ENCODE measurements at places on chromosomes 6 and 20. TPM values are rescaled to one million over a fixed set of nuclear protein-coding genes. Genes with fewer than 3 reads are reported as not detected.

FNDC11 gene
- total RNA-seq: 1.8 TPM

PDE10A gene
- total RNA-seq: 9.6 TPM

ADGRF1 gene
- total RNA-seq: 5.6 TPM

- H3K36me3 ChIP-seq: no peaks in the 10 kb centered on the region
- no peak overlapping the region for H3K27ac ChIP-seq
- no peaks in the 10 kb centered on the region for H3K27me3 ChIP-seq
- H3K4me1 ChIP-seq: no peaks in the 10 kb centered on the region
- no peak for DNase-seq
These were observed 10.9 kb upstream of the TDRD6 start for GRCh38 chr6:46676604-46677313.

DNA sequence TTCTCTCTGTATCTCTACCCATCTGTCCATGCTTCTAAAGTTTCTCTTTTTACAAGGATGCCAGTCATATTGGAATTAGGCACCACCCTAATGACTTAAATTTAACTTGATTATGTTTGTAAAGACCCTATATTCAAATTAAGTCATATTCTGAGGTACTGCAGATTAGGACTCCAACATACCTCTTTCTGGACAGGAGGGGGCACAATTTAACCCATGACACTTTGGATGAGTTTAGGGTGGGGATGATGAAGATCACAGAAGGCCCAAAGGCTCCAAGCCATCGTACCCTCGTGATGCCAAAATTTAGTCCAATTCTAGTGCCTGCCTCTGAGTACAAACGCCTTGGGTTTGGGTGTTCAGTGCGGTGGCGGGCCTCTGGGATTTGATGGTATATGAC lies 15.0 kb upstream of the NKX2-2 start:
- DNase-seq: no peak
- H3K36me3 ChIP-seq: no peaks in the 10 kb centered on the region
- H3K27me3 ChIP-seq: peaks cover 10% of the 10 kb centered on the region
- no peak overlapping the region for H3K27ac ChIP-seq

GRCh38 chr6:119791736-119792135 lies 442.2 kb upstream of the MAN1A1 start:
- H3K36me3 ChIP-seq: no peaks in the 10 kb centered on the region
- DNase-seq: no peak
- no peaks in the 10 kb centered on the region for H3K27me3 ChIP-seq
- H3K4me3 ChIP-seq: no peak overlapping the region
- no peak overlapping the region for H3K27ac ChIP-seq

- peaks cover 3% of the 10 kb centered on the region for H3K4me1 ChIP-seq
- no peak overlapping the region for H3K4me3 ChIP-seq
- no peak overlapping the region for H3K27ac ChIP-seq
- H3K27me3 ChIP-seq: no peaks in the 10 kb centered on the region
These were observed 28.6 kb upstream of the PCMTD2 start for GRCh38 chr20:64226686-64227580.

- no peak overlapping the region for H3K27ac ChIP-seq
- H3K4me3 ChIP-seq: no peak overlapping the region
- peaks cover 28% of the 10 kb centered on the region for H3K36me3 ChIP-seq
- no peaks in the 10 kb centered on the region for H3K4me1 ChIP-seq
These were observed 15.6 kb downstream of the NSFL1C start for GRCh38 chr20:1450926-1451491.

DNA sequence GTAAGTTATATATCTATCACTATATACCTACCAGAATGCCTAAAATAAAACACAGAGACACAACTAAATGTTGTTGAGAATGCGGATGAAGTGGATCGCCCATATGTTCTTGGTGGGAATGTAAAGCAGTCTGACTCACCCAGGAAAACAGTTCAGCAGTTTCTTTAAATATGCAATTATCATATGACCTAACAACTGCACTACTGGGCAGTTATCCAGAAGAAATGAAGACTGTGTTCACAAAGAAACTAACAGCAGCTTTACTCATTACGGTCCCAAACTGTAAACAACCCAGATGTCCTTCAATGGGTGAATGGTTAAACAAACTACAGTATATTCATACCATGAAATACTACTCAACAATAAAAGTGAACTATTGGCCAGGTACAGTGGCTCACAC lies 14.3 kb upstream of the ZC3H12D start:
- H3K27ac ChIP-seq: no peak overlapping the region
- H3K36me3 ChIP-seq: no peaks in the 10 kb centered on the region
- no peak overlapping the region for H3K4me3 ChIP-seq
- no peaks in the 10 kb centered on the region for H3K27me3 ChIP-seq
- H3K4me1 ChIP-seq: no peaks in the 10 kb centered on the region

- no peak overlapping the region for H3K4me3 ChIP-seq
- H3K27me3 ChIP-seq: no peaks in the 10 kb centered on the region
- DNase-seq: no peak
- no peaks in the 10 kb centered on the region for H3K36me3 ChIP-seq
- H3K27ac ChIP-seq: no peak overlapping the region
These were observed 19.5 kb downstream of the SYTL3 start for GRCh38 chr6:158669145-158670035.

DNA sequence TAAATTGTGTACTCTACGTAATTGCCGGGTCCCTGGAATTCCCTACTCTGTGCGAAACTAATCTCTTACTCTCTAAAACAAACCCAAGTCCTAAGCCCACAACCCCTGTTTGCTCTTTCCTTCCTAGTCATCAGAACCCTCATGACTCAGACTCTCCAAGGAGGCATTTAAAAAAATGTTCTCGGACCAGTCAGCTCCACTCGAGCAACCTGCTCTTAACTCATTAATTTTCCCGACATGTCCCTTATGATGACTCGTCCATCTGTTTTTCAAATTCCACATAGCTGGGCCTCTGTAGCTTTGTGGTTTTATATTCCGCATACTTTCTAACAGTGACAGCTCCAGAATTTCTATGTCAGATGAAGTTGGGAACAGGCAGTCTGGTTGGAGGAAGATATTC lies 2.6 kb upstream of the MUC22 start:
- H3K27ac ChIP-seq: no peak overlapping the region
- no peaks in the 10 kb centered on the region for H3K27me3 ChIP-seq
- no peak for DNase-seq
- H3K36me3 ChIP-seq: no peaks in the 10 kb centered on the region
- H3K4me3 ChIP-seq: no peak overlapping the region
- H3K4me1 ChIP-seq: no peaks in the 10 kb centered on the region

DNA sequence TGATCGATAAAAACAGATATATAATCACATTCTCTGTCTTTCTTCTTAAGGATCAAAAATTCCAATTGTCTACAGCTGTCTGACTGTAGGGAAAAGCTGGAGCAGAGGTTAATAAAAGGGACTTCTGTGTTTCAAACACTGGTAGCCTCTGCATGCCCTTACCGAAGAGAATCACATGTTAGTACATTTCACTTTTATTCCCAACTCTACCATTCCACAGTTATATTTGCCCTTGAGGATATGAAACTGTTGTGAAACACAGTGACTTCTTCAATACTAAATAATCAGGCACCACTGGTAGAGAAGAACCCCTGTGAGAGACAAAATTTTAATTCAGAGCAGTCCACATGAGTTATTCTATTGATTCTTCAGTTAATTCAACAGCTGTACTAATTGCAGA lies 1187.3 kb upstream of the CITED2 start:
- H3K4me1 ChIP-seq: no peaks in the 10 kb centered on the region
- H3K27ac ChIP-seq: no peak overlapping the region
- no peaks in the 10 kb centered on the region for H3K36me3 ChIP-seq

DNA sequence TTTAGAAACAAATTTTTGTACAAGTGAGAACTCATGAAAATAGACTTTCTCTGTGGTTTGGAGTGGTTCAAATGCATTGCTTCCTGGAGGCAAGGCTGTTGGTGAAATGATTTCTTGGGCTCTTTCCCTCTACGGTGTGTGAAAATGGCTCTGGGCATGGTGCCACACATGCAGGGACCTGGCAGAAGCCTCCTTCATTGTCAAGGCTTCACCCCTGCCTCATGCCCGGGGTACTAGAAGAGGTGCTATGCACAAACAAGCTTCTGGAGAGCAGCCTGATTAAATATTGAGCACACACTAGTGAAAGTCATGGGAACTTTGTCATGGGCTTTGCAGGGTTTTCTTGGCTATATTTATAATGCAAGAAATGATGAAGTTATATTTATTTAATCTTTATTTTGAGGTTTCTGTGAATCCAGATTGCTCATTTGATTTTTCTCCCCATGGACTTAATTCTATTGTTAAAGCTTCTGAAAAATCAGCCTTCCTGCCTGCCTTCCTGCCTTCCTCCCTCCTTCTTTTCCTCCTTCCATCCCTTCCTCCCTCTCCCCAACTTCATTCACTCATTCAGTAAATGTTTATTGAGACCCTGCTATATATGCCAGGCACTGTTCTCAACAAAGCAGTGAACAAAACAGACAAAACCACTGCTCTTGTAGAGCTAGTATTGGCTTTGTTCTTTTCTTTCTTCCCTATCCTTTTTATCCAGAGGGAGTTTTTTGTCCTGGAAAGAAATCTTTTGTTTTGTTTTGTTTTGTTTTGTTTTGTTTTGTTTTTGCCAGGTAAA lies 21.0 kb downstream of the C6orf89 start:
- H3K4me1 ChIP-seq: peaks cover 3% of the 10 kb centered on the region
- no peaks in the 10 kb centered on the region for H3K36me3 ChIP-seq
- no peaks in the 10 kb centered on the region for H3K27me3 ChIP-seq
- no peak overlapping the region for H3K4me3 ChIP-seq

DNA sequence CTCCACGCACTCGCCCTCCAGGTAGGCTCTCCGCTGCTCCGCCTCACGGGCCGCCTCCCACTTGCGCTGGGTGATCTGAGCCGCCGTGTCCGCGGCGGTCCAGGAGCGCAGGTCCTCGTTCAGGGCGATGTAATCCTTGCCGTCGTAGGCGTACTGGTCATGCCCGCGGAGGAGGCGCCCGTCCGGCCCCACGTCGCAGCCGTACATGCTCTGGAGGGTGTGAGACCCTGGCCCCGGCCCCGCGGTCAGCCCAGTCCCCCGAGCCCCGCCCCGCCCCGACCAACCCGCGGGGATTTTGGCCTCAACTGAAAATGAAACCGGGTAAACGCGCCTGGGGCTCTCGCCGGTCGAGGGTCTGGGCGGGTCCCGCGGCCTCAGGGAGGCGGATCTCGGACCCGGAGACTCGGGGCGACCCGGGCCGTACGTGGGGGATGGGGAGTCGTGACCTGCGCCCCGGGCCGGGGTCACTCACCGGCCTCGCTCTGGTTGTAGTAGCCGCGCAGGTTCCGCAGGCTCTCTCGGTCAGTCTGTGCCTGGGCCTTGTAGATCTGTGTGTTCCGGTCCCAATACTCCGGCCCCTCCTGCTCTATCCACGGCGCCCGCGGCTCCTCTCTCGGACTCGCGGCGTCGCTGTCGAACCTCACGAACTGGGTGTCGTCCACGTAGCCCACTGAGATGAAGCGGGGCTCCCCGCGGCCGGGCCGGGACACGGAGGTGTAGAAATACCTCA lies 598 bp downstream of the HLA-B start:
- H3K27ac ChIP-seq: peak overlapping the region; percentile 80
- no peaks in the 10 kb centered on the region for H3K36me3 ChIP-seq
- H3K27me3 ChIP-seq: no peaks in the 10 kb centered on the region

- no peaks in the 10 kb centered on the region for H3K4me1 ChIP-seq
- no peak for DNase-seq
- H3K27ac ChIP-seq: no peak overlapping the region
- no peak overlapping the region for H3K4me3 ChIP-seq
These were observed 194.8 kb downstream of the UNC5CL start for GRCh38 chr6:40844246-40844645.

DNA sequence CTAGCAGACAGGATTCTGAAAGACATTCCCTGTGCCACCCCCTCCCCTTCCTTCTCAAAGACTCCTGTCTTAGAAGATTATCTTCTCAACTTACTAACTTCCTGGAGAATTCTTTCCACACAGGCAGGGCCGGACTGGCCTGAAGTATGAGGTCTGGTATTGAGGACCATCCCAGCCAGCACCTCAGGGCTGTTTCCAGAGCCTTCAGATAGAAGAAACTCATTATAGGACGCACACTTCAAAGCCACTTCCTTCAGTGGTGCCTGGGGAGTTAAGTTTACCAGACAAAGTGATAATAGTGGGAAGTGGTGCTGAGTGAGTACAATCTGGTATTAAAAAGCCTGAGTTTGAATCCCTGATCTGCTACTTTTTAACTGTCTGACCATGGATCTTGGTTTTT lies 15.6 kb downstream of the KCNS1 start:
- no peaks in the 10 kb centered on the region for H3K27me3 ChIP-seq
- no peaks in the 10 kb centered on the region for H3K4me1 ChIP-seq
- H3K4me3 ChIP-seq: no peak overlapping the region
- DNase-seq: no peak

GRCh38 chr6:162683135-162683534 lies 44.4 kb downstream of the PRKN start:
- no peaks in the 10 kb centered on the region for H3K36me3 ChIP-seq
- DNase-seq: no peak
- no peaks in the 10 kb centered on the region for H3K4me1 ChIP-seq
- no peak overlapping the region for H3K27ac ChIP-seq

DNA sequence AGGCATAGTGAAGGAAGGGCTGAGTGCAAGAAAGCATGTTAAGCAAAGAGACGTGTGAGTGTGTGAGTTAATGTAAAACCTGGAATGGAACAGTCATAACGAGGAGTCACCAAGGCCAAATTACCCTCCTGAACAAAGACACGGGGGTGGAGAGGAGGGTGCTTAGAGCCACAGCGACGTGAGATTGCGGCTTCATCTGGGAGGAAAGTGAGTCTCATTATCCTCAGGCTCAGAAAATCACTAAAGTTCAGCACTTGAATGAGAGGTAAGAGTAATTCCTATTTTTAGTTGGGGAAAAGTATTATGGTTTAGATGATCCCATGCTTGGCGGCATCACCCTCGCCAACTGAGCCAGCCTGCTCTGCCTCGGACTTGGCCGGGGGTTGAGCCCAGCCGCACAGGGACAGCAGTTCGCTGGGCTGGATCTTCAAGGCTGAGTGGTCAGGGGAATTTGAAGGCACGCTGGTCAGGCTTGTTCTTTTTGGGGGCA lies 136.6 kb downstream of the DTNBP1 start:
- DNase-seq: no peak
- no peaks in the 10 kb centered on the region for H3K4me1 ChIP-seq
- H3K27ac ChIP-seq: no peak overlapping the region

DNA sequence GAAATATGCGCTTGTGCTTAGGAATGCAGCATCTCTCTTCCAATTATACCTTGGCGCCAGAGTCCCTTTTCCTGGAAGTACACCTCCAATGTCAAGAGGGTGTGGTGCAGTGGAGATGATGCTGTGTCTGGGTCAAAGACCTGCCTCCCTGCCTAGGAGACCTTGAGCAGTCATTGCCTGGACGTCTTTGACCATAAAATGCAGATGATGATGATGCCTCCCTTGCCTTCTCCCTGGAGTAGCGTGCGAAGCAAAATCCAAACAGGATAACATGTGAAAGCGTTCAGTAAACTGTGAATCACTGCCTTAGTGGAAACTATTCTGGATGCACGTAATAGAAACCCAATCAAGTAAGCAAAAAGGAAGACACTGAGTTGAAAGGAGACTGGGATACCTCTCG lies 97.4 kb upstream of the ARMC2 start:
- no peaks in the 10 kb centered on the region for H3K27me3 ChIP-seq
- no peaks in the 10 kb centered on the region for H3K36me3 ChIP-seq
- H3K27ac ChIP-seq: no peak overlapping the region
- H3K4me3 ChIP-seq: no peak overlapping the region

Data from prostate gland (tissue), 2 donors.